ENCODE measurements at places on chromosomes 12 and 14.

DNA sequence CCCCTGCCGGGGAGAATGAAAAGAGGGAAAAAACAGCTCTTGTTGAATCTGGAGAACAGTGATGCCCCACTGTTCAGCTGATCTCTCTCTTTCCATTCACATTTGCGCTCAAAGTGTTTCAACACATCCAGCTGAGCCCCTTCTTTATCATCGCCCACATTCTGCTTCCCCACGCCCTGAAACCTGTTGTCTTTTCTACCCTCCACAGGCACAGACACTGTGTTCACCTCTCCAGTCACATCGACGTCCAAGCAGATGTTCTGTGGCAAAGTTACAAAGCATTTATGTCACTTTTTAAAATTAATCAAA lies 338.7 kb downstream of the EGLN3 start:
- no peak for DNase-seq

DNA sequence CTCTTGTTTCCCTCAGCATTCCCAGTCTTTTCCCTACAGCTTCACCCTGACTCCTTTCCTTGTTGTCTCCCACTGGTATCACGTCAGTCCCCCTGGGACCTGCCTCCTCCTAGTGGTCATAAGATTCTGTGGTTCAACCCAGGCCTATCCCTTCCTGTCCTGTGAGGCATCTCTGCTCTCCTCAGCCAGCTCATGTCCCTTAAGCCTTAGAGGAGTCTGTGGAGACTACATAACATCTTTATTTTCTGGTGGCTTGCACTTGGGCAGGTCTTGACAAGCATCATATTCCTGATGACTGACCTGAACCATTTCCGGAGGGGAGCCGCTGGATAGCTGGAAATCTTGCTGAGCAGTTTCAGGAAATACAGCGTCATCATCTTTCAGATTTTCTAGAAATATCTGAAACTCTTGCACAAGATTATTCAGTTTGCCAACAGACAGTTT lies 688 bp downstream of the C12orf71 start:
- DNase-seq: no peak

- no peak for DNase-seq
Observed at GRCh38 chr12:130639476-130640424, 76.3 kb downstream of the RIMBP2 start.

DNA sequence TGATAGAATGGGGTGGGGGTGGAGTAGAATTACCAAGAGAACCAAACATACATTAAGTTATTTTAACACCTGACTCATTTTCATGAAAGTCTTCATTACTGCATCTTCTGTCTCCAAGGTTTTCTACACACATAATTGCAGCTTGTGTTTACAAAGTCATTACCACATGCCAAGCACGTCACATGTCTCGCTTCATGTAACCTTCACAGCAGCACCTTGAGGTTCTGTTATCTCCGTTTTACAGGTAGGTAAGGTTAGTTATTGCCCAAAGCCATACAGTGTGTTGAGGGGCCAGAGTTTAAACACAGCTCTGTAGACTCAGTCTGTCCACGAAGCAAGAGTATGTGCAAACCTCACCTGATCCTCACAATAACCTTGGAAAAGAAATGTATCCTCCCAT lies 64.3 kb upstream of the RBM19 start:
- DNase-seq: no peak

DNA sequence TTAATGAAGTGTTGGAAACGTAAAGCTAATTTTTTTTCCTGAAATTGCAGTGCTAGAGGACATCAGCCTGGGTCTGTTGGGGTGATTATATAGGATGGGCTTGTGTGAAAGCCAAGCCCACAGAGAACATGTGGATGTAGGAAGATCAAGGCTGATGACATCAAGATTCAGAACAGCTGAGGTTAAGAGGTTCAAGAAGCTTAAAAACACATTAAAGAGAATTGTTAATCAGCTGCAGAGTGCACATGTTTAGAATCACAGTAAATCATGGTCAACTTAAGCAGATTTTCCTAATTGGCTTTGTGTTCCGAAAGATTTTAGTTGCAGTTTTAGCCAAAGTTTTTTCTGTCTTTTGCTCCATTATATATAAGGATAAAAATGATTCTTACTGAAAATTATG lies 87.9 kb upstream of the PRICKLE1 start:
- no peak for DNase-seq

DNA sequence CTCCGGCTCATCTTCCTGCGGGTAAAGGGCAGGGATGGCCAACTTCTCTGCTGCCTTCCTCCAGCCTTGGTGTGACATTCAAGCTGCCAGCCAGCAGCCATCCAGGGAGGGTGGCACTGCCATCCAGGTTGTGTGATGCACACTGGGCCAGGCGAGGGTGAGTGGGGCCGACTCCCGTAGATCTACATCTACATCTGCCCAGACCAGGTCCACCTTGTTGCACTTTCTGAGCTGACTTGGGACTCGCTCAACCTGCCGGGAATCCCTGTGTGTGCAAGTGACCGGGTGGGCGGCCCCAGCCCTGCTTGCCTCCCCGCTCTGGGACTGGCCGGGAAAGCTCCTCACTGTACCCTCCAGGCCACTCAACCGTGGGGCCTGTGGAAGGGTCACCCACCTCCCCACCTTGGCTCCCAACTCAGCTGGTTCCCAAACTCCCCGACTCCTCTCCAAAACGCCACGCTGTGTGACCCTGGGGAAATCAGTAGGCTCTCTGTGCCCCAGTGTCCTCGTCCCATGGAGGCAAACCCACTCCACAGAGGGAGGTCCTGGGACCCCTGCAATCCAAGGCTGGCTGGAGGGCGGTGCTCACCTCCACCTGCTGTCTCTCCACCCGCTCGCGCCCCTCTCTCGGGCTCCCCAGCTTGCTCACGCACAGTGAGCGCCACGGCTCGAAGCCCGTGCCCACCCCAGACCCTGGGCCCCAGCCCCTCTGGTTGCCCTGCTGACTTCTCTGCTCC lies 14.7 kb downstream of the JAG2 start:
- no peak for DNase-seq

- DNase-seq: peak; percentile 25
Observed at GRCh38 chr14:99360774-99361595, 89.0 kb upstream of the BCL11B start.

- DNase-seq: peak; percentile 86
Observed at GRCh38 chr12:22046090-22046967, at the start of gene CMAS. CMAS (plus strand) TSS chr12:22046218; CDS start chr12:22046304, 86 bp downstream.

GRCh38 chr12:108253540-108253939 lies 85.6 kb downstream of the CMKLR1 start:
- DNase-seq: no peak

DNA sequence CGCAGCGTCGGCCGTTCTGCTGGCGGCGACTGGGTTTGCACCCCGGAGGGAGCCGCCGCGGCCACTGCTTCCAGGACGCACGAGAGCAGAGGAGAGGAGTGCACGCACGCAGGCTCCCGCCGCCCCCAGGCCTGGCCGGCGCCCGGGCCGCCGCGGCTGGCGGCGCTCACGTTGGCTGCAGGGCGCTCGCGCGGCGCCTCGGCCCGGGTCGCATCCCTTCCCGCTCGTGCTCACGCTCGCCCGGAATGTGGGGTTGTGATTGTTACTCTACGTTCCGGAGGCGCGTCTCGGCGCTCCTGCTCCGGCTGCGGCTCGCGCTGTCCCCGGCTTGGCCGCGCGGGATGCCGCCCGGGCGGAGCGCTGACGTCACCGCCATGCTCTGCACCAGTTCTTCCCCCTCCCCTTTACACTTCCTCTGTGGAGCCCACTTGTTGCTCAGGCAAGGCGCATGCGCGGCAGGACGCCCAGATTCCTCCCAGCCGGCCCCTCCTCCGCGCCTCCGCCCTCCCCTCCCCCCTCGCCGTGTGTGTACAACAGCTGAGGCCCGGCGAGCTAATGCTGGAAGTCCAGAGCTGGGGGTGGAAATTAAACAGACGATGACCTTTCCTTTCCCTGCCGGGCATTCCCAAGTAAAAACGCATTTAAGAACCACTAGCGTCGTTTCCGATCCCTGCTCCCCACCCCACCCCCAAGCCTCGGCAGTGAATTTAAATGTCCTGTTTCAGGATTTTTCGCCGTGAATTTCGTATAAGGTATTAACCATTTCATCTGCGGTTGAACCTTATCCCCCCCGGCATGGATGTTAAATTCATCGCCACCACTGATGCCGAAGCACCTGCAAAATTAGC lies at the start of gene IRF2BPL:
Gene IRF2BPL, minus strand, starts transcription at position 325 of the 848 bp plus-strand sequence. CDS start 916 bp downstream, outside the sequence.
- DNase-seq: peak; percentile 95

DNA sequence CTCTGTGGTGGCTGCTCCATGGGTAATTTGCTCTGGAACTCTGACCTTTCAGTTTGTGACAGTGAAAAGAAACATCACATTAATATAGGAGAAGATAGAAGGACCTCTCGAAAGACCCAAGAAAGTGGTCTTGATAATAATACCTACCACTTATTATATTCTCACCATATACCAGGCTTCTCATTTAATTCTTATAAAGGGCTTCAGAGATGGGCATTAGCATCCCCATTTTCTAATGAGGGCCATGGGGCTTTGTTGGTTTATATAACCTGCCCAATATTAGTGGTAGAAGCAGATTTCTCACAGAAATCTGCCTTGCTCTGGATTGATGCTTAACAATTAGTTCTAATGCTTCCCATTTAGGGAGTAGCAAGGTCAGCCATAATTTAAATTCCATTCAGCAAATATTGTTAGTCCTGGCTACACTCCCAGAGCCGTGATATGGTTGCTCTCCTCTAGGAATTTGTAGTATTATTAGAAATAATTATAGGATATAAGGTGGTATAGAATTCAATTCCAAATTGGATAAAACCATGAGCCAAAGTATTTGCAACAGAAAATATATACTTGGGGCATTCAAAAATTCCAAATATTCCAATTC lies 7.4 kb upstream of the AMIGO2 start:
- no peak for DNase-seq

DNA sequence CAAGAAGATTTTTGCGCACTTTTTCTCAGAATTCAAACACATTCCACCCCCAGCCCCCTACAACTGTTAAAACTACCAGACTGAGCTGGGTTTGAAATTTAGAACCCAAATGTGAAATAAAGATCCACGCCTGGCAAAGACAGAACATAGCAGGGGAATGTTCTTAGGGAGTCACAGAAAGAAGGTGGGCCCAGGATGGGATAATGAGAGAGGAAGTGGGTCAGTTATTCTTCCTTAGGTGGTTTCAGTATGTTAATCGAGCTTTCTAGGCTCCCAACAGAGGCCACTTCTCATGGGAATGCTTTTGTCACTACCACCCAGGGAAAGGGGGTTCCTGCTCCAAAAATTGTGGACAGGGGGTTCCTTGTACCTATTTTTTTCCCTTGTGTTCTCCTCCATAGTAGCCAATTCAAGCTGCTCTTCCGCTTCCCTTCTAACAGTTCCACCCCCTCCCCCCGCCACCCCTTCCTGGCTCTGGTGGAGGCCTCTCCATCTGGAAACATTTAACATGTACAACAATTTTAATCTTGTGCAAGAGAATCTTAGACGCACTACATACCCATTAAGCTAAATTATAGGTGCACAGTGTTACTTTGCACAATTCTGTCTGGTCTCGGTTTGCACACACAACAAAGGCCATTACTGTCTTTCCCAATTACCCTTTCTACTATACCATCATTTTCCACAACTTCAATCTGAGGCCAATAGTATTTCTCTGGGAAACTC lies 218.1 kb downstream of the MON2 start:
- DNase-seq: no peak

DNA sequence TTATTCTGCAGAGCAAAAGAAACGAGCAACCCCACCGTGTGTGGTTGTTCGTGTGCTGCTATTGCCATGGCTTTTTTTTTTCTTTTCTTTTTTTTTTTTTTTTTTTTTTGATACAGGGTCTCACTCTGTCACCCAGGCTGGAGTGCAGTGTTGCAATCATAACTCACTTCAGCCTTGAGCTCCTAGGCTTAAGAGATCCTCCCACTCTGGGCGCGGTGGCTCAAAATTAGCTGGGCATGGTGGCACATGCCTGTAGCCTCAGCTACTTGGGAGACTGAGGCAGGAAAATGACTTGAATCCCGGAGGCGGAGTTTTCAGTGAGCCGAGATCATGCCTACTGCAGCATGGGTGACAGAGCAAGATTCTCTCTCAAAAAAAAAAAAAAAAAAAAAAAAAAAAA lies 144.2 kb downstream of the ESR2 start:
- no peak for DNase-seq

GRCh38 chr14:90788031-90788430 lies 28.2 kb downstream of the TTC7B start:
- no peak for DNase-seq

GRCh38 chr12:47870175-47870781 lies 34.5 kb downstream of the VDR start:
- DNase-seq: peak; percentile 55

GRCh38 chr12:130081117-130081805 lies 81.0 kb upstream of the FZD10 start:
- DNase-seq: no peak

DNA sequence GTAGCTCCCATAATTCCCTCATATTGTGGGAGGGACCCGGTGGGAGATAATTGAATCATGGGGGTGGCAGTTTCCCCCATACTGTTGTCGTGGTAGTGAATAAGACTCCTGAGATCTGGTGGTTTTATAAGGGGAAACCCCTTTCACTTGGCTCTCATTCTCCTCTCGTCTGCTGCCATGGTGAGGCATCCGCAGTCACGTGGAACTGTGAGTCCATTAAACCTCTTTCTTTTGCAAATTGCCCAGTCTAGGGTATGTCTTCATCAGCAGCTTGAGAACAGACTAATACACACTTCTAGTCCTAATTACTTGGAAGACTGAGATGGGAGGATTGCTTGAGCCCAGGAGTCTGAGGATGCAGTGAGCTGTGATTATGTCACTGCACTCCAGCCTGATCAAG lies 64.4 kb downstream of the TMX1 start:
- DNase-seq: no peak

DNA sequence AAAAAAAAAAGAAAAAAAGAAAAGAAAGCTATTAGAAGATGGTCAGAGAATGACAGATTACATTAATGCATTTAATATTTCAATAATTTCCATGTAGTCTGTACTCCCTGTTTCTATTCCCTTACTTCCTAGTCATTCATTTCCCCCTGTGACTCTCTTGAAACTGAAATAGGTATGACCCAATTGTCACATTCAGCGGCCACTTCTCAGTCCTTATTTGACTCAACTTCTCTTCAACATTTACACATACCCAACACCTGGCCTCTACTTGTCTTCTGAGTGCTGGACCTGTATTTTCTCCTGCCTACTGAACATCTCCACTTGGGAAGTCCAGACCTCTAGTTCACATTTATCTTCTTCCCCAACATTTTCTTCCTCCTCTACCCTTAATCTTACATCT lies 7.2 kb downstream of the EEA1 start:
- no peak for DNase-seq

- peak; percentile 17 for DNase-seq
Observed at GRCh38 chr12:120290609-120291305, 946 bp downstream of the RNU4-2 start.
